Colonic mucosa (tissue), 4 donors: ENCODE measurements at places on chromosomes 5 and 9.

DNA sequence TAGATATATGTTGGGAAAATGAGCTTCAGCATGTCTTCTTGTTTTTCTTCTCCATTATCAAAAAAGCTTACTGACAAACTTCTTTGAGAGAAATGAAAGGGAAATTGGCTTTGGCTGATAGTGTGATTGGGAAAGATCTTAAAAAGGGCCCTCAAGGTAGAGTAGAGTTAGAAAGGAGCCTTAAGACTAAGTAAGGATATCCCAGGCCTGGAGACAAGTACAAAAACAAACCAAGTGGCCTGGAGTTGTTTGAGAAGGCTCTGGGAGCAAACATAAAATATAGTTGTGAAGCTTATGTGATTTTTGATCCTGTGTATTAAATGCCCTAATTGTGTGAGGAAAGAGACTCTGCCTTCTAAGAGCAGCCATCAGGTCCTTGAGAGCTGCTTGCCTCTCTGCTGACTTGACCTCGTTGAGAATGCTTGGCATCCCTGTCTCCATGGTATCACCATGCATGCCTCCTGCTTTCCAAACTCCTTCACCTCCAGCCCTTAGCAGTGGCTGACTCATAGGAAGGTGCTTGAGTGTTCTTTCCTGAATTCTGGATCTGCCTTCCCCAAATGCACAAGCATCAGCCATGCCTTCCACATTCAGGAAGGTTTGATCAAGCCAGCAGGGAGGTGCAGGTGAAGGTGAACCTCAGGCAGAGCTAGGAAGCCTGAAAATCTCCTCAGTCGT is 78.9 kb downstream of the SMARCA2 start:
- DNase-seq = no peak

DNA sequence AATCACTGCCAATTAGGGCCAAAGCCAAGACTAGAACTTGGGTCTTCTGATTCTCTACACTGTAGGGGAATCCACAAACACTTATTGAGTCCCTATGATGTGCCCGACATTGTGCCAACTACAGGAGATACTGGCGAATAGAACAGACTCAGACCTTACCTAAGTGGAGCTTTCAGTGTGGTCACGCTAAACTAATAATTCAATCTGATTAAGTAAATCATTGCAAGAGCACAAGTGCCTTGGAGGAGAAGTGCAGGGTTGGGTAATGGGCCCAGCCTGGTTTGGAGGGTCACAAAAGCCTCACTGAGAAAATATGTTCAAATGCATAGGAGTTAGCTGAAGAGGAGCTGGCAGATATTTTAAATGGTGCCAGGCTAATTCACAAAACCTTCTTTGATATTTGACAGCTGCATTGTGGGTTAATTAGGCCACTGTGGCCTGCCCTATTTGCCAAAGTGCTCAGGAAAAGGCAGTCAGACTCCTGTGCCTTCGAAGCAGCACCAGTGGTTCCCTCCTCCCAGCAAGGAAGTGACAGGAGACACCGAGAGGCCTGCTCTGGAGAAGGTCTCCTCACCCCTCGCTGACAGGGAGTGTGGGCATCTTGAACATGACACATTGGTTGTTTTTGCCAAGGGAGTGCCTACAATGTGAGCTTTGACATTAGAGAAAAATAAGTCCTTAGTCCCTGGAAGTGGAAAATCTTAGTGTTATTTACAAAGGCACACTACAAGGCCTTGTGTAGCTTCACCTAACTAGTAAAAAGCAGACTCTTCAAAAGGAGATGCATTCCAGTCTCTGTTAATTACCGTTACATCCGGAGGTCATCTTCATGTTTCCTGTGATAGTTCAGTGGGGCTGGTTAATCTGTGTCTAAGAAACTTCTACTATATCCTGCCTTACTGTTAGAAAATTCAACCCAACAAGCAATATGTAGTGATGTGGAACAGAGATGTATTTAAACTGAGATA is 24.1 kb upstream of the TRAF1 start:
- DNase-seq = no peak

DNA sequence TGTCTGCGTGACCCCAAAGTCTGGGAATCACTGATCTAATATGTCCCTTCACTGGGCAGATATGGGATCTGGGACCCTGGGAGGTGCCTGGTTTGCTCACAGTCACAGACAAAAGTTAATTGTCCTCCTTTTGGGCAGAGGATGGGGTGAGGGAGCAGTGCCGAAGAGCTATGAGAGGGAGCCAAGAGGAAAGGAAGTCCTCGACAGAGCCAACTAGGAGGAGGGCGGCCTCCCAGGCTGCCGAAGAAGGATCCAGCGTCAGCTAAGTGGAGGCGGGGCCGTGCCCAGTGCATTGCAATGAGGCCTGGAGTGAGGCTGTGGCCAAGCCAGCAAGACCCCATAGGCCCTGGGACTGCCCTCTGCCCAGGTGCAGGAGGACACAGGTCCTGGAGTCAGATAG is 11.4 kb downstream of the AIF1L start:
- no peak for DNase-seq

GRCh38 chr5:142100307-142100706 is 8.3 kb upstream of the NDFIP1 start:
- no peak for DNase-seq

GRCh38 chr9:31259824-31260223 is 1124.6 kb upstream of the ACO1 start:
- no peak for DNase-seq

- no peak for DNase-seq
Measured at GRCh38 chr5:174343826-174344225, 298.3 kb downstream of the NSG2 start.

DNA sequence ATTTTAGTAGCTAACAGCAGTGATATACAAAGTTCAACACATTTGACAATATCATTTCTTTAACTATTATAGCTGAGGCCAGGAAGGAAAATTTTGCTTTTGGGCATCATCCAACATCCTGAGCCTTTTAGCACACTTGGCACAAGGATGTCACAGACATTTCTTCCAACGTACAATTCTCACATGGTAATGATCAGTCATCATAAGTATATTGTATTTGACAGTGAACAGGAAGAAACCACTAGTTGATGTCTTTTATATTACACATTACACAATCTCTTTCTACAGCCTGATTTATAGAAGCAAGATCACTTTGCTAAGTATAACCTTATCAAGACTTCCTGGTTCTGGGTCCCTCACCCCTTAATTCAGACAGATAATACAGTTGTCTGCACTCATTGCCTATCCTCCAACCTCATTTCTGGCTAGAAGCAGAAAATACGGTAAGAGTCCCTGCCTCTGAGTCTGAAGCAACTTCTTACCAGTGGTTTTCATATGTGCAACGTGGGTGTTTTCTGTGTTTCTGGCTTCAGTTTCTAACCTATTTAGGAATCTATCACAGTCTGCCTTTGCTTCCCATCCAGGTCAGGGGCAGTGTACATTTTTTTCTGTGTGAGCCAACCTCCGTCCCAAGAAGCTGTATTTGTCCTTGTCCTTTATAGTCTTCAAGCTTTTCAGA is 167.8 kb downstream of the PAM start:
- no peak for DNase-seq

GRCh38 chr9:109460576-109460975 is 37.5 kb downstream of the PTPN3 start:
- DNase-seq = no peak

DNA sequence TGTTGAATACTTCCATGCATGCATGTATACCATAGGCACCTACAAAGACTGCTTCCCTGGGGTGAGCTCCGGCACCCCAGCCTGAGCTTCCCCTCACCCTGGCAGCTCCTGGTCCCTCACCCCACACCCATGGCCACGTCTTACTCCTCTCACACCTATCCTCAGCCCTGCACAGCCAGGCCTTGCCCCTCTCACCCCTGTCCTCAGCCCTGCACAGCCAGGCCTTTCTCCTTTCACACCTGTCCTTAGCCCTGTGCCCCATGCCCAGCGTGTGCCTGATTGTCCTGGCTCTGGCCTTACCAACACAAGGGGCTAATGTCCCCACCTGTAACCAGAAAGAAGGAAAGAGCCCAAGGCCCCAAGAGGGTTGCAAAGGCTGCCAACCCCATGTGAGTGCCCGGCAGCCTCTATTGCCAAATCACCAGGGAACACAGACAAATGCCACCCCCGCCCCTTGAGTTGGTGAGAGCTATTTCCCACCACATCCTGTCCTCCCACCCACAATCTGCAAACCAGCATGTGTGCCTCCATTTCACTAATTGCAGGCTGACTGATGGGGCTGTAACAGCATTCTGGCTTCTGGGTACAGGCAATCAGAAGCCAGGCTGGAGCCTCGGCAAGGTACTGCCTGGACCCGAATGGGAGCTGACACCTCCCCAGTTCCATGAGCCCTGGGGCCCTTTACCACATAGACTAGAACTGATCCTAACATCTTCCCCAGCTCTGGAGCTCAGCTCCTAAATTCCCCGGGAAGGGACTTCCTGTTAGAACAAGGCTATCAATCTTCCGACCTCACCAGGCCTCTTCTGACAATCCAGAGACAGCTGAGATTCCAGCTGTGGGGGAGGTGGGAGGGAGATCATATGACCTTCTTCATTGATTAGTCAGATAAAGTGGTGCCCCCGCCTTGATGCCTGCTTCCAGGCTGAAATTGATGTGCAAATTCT is 78.2 kb downstream of the FAM114A2 start:
- no peak for DNase-seq

DNA sequence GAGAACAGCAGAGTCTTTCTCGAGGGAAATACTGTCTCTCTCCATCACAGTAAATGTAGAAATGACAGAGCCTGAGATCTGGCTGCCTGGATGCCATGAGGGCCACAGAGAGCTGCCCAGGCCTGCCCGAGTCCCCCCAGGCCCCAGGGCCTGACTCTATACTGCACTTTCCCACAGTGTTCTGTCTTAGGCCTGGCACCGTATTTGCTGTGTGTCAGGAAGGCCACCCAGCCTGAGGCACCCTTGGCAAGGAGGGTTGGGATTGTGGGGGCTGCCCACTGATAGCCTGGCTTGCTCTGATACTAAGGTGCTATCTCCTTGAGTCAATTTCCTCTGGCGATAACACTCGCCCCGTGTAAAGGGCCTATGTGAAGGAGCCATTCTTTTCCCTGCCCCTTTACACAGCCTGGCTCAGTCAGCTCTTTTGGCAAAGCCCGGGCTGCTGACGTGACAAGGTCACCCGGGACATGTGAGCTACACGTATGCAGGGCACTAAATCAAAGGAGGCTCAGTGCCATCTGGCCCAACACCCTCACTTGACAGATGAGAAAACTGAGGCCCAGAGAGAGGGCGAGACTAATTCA is 630.1 kb upstream of the KLF4 start:
- no peak for DNase-seq

- DNase-seq = peak; percentile 94
Measured at GRCh38 chr9:70420441-70421271, 6.2 kb upstream of the KLF9 start.

- DNase-seq = no peak
Measured at GRCh38 chr5:57349214-57349613, 133.4 kb downstream of the ACTBL2 start.

DNA sequence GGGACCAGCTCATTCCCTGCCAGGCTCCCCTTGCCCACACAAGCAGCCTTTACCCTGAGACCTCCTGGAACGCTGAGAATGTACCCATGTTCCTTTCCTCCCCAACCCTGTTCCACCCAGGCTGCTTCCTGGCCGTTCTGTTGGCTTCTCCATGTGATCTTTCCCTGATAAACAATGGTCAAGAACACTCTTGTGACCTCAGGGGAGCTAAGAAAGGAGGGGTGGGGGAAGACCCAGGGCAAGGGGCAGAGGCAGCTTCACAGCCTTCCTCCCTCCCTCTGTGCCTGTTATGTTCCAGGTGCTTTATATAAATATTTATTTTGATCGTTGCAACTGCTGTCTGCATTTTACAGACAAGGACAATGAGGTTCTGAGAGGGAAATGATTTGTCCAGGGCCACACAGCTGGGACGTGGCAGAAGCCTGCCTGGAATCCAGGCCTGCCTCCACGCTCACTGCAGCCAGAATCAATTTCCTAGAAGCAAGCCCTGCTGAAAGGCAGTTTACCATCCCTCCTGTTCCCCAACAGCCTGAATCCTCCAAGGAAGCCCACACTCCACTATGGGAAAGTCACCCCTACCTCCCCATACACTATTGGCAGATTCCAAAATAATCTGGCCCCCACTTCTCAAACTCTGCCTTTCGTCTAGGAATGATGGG is 3.9 kb downstream of the SHROOM1 start:
- no peak for DNase-seq

DNA sequence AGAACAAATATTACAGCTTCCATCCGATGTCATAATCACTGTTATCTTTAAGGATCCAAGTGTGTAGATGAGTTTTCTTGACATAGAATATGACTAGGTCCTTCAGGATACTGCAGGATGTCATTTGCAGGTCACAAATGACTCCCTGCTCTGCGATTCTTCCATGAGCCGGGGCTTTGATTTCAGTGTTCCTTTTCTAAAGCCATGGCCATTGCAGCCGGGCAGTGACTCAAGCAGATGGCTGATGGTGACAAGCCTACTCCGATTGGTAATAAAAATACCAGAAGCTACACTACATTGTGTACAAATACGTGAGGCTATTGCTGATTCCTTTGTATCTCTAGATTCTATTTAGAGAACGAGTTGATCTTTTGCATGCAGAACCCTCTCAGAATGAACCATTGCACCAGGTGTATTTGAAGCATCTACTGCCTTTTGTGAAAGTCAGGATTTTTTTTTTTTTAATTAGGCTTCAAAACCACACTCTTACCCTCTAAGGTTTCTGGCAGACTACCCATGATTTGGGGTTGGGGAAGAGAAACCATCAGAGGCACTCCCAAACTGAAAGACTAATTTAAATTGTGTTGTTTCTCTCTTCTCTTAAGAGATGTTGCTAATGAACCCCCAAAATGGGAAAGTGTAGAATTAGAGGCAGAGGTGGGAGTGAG is 271.0 kb upstream of the ADRA1B start:
- no peak for DNase-seq

- no peak for DNase-seq
Measured at GRCh38 chr9:111839387-111839786, 44.6 kb upstream of the SHOC1 start.

GRCh38 chr5:55852503-55852902 is 1.3 kb downstream of the IL31RA start:
- DNase-seq = no peak

- DNase-seq = no peak
Measured at GRCh38 chr9:22049411-22049810, 40.3 kb upstream of the CDKN2B start.

- no peak for DNase-seq
Measured at GRCh38 chr5:99331061-99331460, 402.3 kb upstream of the CHD1 start.

- no peak for DNase-seq
Measured at GRCh38 chr9:128409978-128410377, 10.7 kb upstream of the CERCAM start.

- DNase-seq = no peak
Measured at GRCh38 chr5:75617736-75618352, 6.6 kb downstream of the ANKDD1B start.

DNA sequence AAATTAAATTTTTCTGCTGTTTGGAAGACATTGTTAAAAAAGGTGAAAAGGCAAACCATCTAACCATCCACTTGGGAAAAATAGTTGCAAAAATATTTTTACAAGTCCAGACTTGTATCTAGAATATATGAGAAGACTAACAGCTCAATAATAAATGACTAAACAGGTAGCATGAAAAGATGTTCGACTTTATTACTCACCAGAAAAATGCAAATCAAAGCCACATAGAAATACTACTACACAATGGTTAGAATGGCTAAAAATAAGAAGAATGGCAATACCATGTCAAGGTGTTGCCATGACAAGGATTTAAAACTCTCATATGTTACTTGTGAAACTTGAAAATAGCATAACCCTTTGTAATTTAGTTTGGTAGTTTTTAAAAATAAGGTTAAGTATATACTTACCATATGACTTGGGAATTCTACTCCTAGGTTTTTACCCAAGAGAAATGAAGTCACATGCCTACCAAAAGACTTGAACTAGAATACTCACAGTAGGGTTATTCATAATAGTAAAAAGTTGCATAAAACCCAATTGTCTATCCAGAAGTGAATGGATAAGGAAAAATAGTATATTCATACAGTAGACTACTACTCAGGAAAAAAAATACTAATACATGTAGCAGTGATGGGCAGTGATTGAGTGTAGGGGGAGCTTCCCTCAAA is 93.8 kb downstream of the VPS13A start:
- DNase-seq = no peak
